ENCODE measurements at places on chromosomes 4 and X.

DNA sequence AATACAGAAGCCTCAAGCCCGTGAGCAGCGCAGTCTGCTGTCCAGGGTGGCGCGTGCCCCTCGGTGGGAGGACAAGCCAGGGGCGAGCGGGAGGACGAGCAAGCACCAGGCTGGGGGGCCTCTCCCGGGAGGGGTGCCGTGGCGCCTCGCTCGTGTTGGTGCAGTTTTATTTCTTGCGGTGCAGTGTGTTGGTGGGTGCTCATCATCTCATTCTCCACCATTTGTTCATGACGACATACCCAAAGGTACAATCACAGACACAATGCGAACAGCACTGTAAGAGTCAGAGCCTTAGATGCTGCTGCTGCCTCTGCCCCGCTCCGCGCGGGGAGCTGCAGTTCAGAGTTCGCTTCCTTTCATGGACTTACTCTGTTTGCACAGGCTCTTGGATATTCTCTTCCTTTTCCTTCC lies 30.3 kb downstream of the RGS12 start:
- no peak for DNase-seq

DNA sequence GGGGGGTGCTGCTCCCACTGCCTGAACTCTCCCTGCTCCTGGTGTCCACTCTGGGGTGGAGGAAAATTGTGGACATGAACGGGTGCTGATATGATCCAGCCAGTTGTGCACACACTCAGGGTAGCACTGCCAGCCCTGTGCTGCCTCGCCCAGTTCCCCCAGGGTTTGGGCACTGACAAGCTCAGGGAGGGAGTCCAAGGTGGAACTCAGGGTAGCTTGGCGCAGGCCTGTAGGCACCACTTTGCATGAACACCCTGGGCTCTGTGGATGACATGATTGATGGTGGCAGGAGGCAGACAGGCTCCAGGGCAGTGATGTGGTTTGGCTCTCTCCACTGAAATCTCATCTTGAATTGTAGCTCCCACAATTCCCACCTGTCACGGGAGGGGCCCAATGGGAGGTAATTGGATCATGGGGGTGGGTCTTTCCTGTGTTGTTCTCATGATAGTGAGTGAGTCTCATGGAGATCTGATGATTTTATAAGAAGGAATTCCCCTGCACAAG lies 572.0 kb upstream of the PABPC4L start:
- DNase-seq, result no peak

- DNase-seq, result no peak
Measured at GRCh38 chrX:37361596-37361995, 12.4 kb downstream of the PRRG1 start.

DNA sequence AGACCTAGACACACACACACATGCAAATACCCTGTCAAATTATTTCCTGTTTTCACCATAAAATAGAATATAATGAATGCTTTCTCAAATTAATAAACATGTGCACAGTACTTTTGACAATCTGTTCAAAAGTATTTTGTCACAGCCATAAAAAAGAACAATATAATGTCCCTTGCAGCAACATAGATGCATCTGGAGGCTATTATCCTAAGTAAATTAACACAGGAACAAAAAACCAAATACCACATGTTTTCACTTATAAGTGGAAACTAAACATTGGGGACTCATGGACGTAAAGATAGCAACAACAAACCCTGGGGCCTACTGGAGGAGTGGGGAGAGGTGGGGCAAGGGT lies 15.5 kb downstream of the RAB40A start:
- DNase-seq, result no peak

- no peak for DNase-seq
Measured at GRCh38 chr4:123841447-123842121, 445.0 kb downstream of the SPRY1 start.

- no peak for DNase-seq
Measured at GRCh38 chr4:169122422-169122821, 112.4 kb upstream of the CBR4 start.

DNA sequence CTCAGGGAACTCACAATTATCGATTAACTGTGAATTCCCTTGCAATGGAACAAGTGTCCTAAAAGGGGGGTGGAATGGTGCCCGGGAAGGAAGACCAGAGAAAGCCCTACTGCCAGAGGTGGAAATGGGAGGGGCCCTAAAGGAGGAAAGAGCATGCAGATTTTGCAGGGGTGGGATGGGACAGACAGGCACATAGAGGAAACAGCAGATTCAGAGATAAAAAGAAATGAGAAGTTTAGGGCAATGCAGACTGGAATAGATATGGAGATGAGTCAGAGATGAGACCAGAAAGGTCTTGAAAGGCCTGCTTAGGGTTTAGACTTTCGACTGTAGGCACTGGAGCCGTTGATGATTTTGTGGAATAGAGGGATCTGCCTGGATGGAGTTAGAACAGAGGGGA lies 57.4 kb upstream of the PITX2 start:
- DNase-seq, result no peak

GRCh38 chr4:88870428-88870827 lies 172.8 kb upstream of the NAP1L5 start:
- DNase-seq, result no peak

DNA sequence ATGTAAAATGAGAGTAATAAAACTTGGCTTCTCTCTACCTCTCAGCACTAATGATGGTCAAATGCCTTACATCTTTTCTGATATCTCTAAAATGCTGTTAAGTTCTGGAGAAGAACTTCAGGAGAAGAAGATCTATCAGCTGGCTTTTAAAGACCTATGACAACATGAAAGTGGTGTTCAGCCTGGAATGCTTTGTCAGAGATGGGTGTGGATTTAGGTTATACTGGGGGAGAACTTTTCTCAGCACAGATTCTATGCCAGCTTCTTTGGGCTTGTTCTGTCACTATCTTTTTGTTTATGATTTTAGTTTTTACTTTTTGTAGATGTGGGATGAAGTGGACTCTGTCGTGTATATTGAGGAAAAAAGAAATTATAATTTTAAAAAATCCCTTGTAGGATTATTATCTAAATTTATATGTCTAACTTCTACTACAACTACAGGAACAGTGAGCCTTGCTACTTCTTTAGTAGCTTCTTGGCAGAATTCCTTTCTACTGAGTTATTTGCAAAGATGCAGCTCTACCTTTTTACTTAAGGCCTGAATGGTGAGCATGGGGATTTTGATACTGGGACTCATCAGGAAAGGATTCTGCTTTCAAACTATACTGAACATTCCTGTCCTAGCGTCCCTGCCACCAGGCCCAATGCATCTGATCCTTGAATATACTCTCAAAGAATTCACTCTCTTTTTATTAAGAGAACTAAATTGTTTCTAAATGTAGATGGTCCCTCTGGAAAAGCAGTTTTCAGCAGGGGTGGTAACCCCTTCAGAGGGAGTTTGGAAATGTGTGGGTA lies 19.6 kb downstream of the CYP2U1 start:
- DNase-seq, result no peak

DNA sequence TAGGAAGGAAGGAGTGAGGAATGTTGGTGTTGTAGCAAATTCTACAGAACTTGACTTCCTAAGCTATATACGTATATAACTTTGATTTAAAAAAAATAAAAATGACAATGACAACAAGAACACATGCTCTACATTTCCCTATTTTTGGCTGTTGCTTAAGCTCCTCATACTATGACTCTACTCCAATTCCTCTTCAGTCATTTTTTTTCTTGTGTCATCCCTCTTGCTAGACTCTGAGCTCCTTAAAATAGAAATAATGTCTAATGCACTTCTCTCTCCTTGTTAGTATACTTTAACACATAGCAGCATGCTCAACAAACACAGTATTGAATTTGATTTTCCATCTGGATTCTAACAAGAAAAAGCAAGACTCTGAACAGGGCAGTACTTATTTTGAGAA lies 144.0 kb downstream of the HDX start:
- no peak for DNase-seq
